Epithelial cell of alveolus of lung (primary cell): ENCODE measurements at places on chromosomes 2 and 18. TPM values are rescaled to one million over a fixed set of nuclear protein-coding genes. Genes with fewer than 3 reads are reported as not detected.

The CCDC102B gene
- total RNA-seq = 12.8 and 18.3 TPM in 2 replicates

The DRC1 gene
- total RNA-seq = not detected in 2 replicates

The UBXN2A gene
- 12.2 and 13.2 TPM in 2 replicates for total RNA-seq

The POLR1A gene
- total RNA-seq = 17.3 and 22.8 TPM in 2 replicates

The CHRNG gene
- 3.3 TPM in 1 of 2 replicates, not detected in the other for total RNA-seq

The HADHA gene
- total RNA-seq = 125 and 131 TPM in 2 replicates

The FSHR gene
- not detected in 2 replicates for total RNA-seq

The TUBA4B gene
- not detected in 2 replicates for total RNA-seq

The SGO2 gene
- 9.1 and 10.5 TPM in 2 replicates for total RNA-seq

The TMEFF2 gene
- 0.96 and 1.6 TPM in 2 replicates for total RNA-seq

The ICOS gene
- not detected in 2 replicates for total RNA-seq

The ACMSD gene
- total RNA-seq = not detected in 2 replicates

The FKBP7 gene
- total RNA-seq = 48.4 and 102 TPM in 2 replicates

The BCL11A gene
- total RNA-seq = 2.5 and 5.4 TPM in 2 replicates

The NEB gene
- total RNA-seq = 0.91 and 1.9 TPM in 2 replicates

The ABHD1 gene
- not detected in 2 replicates for total RNA-seq

The ANKRD39 gene
- total RNA-seq = 15.9 and 21.7 TPM in 2 replicates

The ACVR2A gene
- total RNA-seq = 10.6 and 51.3 TPM in 2 replicates

The DSG1 gene
- total RNA-seq = not detected in 2 replicates

The SKOR2 gene
- not detected in 2 replicates for total RNA-seq

The TUBA3E gene
- not detected in 2 replicates for total RNA-seq

The LOXHD1 gene
- not detected in 2 replicates for total RNA-seq

The CYP1B1 gene
- total RNA-seq = 112 and 177 TPM in 2 replicates

The IL18RAP gene
- 0.26 and 0.32 TPM in 2 replicates for total RNA-seq

The UGT1A8 gene
- total RNA-seq = not detected in 2 replicates

The MYO1B gene
- total RNA-seq = 46.2 and 72.1 TPM in 2 replicates

The TTL gene
- total RNA-seq = 20.9 and 47.4 TPM in 2 replicates
